ENCODE measurements at places on chromosomes 4 and X.

DNA sequence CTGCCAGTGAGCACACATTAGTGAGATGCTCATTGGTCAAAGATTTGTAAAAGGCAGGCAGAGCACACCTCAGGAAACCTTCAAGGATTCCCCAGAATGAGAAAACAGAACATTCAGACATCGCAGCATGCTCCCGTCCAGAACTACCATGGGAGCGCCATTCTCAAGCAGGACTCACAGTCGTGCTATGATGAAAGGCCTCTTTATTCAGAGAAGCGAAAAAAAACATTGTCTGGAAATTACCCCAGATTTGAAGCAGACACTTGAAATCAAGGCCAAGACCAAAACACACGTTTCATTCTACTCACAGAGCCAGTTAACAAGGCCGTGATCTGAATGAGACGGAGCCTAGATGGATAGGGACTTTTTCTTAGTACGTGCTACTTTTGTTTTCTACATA lies 961.8 kb upstream of the TENM3 start:
- no peak for DNase-seq

GRCh38 chrX:53128097-53128749 lies 34.3 kb downstream of the KANTR start:
- DNase-seq = no peak

- DNase-seq = no peak
Observed at GRCh38 chr4:147828331-147828905, 96.5 kb downstream of the ARHGAP10 start.

DNA sequence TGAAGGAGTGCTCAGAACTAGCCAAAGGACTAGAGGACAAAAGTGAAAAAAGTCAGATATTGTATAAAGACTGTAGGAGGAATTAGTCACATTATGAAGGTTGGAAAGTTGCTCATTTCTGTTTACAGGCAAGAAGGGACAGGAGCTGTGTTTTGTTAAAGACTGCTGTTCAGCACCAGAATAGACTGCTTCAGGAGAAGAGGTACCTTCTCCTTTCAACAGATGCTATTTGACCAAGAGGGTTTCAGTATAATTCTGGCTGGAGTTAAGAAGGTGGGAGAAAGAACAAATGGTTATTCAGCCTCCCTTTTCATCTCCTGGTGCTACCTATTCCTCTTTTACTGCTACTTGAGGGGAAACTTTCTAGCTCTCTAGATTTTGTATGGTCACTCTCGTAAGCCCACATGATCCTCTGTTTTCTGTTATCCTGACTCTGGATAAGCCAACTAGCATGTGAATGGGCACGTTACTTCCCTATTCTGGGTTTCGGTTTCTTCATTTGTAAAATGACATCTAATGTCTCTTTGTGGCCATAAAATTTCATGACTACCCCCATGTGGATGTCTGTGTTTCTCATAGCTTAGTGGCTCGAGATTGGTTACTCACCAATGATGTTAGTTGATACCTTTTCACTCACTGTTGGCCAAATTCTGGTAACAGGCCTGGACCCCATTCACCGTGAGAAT lies 68.9 kb downstream of the SH2D1A start:
- no peak for DNase-seq

- DNase-seq = no peak
Observed at GRCh38 chrX:2220829-2221567, 279.8 kb downstream of the DHRSX start.

DNA sequence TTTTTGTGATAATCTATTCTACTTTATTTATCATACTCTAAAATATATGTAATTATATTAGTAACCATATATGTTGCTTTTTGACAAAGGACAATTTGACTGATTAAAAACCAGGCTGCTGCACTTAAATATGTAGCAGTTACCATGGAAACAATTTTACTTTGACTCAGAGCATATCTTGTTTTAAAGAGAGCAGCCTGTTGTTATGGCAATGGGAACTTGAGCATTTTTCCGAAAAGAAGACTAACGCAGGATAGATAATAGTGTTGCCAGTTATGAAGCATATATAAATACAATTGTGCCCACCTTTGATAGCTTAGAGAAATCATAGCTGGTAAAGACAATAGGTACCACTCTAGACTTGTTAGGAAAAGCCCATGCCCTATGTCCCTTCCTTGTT lies 283.0 kb downstream of the GASK1B start:
- DNase-seq = no peak

DNA sequence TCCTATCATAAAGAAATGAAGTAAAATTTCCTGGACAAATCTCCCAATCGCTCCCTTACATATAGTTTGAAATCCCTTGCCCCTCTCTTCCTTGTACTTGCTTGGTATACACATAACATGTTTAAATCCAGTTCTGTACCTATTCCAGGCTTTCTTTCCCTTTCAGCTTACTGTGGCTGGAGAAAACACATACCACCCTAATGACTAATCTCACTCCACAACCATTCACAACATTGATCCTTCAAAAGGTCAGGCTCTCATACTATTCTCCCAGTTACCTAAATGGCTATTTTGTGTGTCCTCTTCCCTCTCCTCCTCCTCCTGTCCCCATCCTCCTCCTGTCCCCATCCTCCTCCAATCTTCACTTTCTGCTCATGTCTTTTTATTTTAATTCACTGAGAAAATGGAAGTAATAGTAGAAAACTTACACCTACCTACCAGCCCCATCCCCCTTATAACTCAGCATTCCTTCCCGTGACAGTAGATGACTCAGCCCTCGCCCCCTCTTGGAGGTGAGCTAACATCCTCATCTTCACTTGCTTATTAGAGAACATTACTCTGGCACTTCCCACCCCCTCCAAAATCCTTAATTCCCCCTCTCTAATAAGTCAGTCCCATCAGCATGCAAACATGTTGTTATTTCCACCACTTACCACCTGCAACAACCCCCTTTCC lies 77.5 kb downstream of the IL15 start:
- DNase-seq = no peak

- no peak for DNase-seq
Observed at GRCh38 chr4:184868623-184869022, 42.9 kb upstream of the ACSL1 start.

GRCh38 chr4:162849937-162850336 lies 316.8 kb downstream of the NAF1 start:
- no peak for DNase-seq

GRCh38 chr4:16582526-16582925 lies 315.9 kb downstream of the LDB2 start:
- DNase-seq = no peak

- DNase-seq = no peak
Observed at GRCh38 chr4:85151371-85151770, 184.9 kb upstream of the WDFY3 start.

DNA sequence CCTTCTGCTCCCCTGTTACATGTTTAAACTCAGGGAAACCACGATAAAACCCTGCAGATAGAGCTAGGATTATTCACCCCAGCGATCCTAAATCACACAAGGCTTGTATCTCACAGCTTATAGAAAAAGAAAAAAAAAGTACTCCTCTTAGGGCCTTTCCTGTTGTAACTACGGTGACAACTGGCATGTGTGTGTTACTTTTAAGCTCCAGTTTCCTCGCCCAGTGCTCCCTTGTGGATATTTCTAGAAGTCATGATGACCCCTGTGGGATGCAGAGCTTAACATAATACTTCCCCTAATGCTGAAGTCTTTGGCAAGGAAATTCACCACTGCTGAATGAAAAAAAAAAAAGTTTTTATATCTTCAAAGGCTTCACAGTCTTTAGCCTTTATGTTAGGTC lies 114.7 kb downstream of the NWD2 start:
- DNase-seq = no peak

GRCh38 chr4:15413623-15414019 lies 14.2 kb upstream of the C1QTNF7 start:
- no peak for DNase-seq

DNA sequence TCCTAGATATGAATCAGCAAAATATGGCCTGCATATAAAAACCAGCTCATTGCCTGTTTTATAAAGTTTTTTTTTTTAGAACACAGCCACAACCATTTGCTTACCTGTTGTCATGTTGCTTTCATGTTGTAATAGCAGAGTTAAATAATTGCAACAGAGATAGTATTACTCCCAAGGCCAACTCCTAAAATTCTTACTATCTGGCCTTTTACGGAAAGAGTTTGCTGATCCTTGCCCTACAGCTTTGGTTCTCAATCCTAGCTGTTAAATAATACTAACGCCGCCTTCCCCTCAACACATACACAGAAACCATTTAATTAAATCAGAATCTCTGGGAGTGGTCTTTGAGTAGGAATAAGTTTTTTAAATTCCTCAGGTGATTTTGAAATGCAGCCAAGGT lies 231.3 kb upstream of the TET2 start:
- DNase-seq = no peak

DNA sequence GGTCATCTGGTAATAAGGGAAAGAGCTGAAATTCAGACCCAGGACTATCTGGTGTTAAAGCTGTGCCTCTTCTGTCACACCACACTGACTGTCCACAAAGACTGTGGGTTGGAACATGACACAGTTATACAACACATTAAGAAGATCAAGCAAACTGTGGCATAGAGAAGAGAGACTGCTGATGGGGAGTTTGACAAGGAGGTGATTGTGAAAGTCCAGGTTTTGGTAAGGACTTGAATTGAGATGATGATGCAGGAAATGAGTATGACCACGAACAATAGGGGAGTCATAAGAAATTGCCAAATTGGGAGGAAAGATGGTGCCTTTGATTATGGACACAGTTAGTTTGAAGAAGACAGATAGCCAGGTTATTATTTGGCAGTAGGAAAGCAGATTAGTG lies 163.4 kb downstream of the PDGFRA start:
- DNase-seq = no peak

- no peak for DNase-seq
Observed at GRCh38 chr4:156628858-156629257, 342.7 kb downstream of the PDGFC start.

DNA sequence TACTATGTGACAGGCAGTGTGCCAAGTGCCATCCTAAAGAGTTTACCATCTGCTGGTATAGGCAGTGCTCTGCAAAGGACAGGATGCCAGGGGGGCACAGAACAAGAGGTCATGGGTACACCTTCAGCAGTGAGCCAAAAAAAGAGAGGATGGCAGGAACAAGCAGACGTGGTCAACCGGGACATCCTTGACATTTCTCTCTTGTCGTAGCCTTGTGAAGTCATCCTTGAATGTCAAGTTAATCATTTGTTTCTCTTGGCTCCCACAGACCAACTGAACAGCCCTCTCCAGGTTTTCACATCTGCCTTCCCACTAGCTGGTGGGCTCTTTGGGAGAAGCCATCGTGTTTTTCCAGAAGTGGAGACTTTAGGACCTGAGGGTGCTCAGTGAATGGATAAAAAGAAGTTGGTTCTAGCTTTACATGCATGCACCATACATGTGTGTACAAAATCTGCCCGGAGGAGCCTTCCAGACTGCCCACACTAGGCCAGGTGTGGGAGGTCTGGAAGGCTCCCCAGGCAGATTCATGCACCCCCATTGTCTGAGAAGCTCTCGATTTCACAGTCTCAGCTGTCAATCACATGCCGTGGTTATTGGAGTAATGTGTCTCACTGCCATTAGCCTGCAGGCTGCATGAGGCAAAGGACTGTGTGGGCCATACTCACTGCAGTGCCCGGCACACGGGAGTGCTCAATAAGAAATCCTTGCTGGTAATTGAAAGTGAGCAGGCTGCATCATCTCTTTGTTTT lies 16.4 kb downstream of the PNMA6F start:
- no peak for DNase-seq

DNA sequence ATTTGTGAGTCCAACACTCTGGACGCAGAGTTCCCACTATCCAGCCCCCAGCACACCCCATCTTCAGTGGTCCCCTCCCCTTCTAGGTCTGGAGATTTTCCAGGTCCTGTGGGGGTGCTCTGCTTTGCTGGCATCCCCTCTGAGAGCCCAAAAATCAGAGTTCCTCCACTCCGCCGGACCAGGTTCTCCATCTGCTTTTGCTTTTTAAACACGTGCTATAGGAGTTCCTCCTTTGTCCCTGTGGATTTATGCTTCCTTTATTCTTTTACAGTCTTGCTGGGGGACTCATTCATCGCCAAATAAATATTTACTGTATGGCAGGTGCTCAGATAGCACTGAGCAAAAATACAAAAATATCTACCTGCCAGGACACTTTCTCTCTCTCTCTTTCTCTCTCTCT lies 324.7 kb downstream of the STK32B start:
- DNase-seq = no peak

GRCh38 chrX:75596178-75596577 lies 73.3 kb upstream of the ZDHHC15 start:
- no peak for DNase-seq

DNA sequence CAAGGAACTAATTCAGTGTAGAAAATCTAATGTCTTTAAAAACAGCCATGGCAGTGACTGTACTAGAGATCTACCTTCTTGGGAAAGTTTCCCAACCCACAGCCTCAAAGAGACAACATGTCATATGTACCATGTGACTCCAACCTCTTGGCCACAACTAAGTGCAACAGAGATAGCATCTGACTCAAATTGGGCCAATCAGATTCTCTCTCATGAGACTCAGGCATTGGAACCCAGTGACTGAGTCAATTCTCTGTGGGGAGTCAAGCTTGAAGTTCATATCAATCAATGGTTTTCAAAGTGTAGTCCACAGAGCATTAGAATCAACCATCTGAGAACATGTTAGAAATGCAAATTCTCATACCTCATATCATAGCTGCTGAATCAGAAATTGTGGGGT lies 123.3 kb downstream of the MBNL3 start:
- DNase-seq = no peak

GRCh38 chrX:88735835-88736234 lies 11.2 kb upstream of the CPXCR1 start:
- no peak for DNase-seq

GRCh38 chrX:122572461-122572860 lies 611.6 kb upstream of the GRIA3 start:
- no peak for DNase-seq

DNA sequence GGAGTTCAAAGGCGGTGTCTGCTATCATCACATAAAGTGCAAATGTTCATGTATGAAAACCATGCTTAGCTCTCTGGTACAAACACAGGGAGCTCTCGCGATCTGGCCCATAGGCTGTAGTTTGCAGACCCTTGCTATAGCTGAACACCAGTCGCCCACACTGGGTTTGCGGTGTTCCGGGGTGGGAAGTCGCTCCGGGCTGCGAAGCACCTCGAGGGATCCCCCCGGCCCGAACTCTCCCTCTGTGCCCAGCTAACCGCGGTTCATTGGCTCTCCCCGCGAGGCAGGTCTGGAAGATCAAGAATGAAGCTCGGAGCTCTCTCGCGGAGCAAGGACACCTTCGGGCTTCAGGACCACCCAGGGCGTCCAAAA lies 341 bp upstream of the PRPS2 start:
- DNase-seq = no peak

GRCh38 chrX:28998609-28999135 lies 411.4 kb downstream of the IL1RAPL1 start:
- no peak for DNase-seq

DNA sequence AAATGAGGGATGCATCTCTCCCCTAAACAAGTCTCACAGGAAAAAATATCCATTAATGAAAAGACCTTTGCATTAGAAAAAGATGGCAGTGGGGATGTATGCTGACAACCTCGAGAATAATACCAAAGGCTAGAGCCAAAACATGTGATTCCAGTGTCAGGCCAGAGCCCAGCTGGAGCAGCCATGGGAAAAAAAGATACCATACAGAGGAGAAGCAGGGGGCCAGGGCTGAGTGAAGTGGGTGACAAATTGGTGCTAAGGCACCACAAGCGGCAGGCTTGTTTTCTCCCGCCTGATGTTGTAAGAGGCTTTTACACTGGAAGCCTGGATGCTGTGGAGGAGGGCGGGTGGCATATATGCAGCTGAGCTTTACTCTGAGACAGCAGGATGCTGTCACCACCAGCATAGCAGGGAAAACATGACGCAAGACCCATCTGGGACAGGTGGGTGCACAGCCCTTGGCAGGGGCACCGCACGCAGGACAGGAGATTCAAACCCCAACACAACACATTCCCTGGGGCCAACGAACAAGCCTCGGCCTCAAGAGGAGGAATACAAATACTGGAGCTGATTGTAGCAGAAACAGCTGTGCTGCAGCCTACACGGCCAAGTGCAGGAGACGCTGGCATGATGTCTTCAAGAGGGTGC lies 91.9 kb downstream of the TSPAN5 start:
- DNase-seq = no peak

Data from activated T-helper 1 cell treated with Interleukin-2 at 50 U/mL for 16 hours (primary cell).